PC-3 (cell line): ENCODE measurements at places on chromosomes 4 and X. TPM values are rescaled to one million over a fixed set of nuclear protein-coding genes. Genes with fewer than 3 reads are reported as not detected.

FRG2 gene
- 0.47 and 0.86 TPM in 2 replicates for total RNA-seq

SLC26A1 gene
- total RNA-seq, result 0.52 TPM in 1 of 2 replicates, not detected in the other

F9 gene
- total RNA-seq, result not detected in 2 replicates

IL2RG gene
- total RNA-seq, result not detected in 2 replicates

FAT4 gene
- 0.95 and 1.4 TPM in 2 replicates for total RNA-seq

NLRP2B gene
- total RNA-seq, result not detected in 2 replicates

MED14 gene
- 29.5 and 44.7 TPM in 2 replicates for total RNA-seq

GABRG1 gene
- total RNA-seq, result not detected in 2 replicates
